ENCODE measurements at places on chromosomes 3 and 15.

DNA sequence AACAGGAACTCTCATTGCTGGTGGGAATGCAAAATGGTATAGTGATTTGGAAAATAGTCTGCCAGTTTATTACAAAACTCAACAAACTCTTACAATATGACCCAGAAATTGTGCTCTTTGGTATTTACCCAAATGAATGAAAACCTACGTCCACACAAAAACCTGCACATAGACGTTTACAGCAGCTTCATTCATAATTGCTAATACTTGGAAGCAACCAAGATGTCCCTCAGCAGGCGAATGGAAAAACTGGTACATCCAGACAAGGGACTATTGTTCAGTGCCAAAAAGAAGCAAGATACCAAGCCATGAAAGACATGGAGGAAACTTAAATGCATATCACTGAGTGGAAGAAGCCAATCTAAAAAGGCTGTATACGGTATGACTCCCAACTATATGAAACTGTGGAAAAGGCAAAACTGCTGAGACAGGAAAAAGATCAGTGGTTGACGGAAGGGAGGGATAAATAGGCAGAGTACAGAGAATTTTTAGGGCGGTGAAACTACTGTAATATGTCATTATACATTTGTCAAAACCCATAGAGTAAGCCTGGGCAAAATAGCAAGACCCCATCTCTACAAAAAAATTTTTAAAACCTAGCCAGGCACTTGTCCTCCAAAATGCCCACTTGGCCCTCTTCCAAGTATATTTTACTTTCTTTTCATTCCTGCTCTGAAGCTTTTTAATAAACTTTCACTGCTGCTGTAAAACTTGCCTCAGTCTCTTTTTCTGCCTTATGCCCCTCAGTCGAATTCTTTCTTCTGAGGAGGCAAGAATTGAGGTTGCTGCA, 4.9 kb upstream of the MKRN2OS start:
- DNase-seq: no peak

GRCh38 chr3:137349557-137350348, 392.0 kb downstream of the IL20RB start:
- DNase-seq: no peak

GRCh38 chr3:127817406-127817841, 4.9 kb downstream of the MGLL start:
- DNase-seq: no peak

- no peak for DNase-seq
Observed at GRCh38 chr3:141050576-141051442, at the start of gene SPSB4. Gene SPSB4, plus strand, starts transcription at chr3:141051347. Its CDS starts 14,758 bp downstream, at chr3:141066105.

DNA sequence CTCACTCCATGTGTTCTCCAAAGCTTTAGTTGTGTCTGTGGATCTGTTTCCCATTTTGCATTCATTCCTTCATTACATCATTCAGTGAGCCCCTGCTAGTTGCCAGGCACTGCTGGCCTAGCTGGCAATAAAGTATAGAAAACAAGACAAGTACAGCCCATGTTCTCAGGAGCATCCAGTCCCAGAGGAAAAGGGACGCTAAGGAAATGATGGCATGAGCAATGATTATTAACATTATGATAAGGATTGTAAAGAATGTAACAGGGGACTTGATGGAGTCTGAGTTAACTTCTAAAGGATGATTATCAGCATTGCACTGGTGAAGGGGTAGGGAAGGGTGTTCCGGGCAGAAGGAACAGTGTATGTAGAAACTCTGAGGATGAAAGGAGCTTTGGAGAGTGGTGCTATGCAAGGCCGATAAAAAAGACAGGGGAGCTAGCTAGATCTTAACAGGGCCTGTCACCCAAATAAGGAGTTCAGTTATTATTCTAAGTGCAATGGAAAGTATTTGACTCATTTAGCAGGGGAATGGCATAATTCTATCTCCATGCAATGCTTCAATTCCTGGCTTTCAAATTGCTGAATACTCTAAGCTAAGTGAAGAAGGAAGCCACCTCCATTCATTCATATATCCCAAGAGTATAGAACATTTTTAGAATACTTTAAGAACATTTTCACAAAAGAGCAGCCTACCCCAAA, 258.2 kb upstream of the STT3B start:
- DNase-seq: no peak

GRCh38 chr15:98438326-98438725, 210.0 kb upstream of the IGF1R start:
- no peak for DNase-seq

GRCh38 chr3:173275740-173276139, 121.8 kb upstream of the NLGN1 start:
- no peak for DNase-seq

GRCh38 chr3:105094588-105094987, 272.1 kb upstream of the ALCAM start:
- no peak for DNase-seq

DNA sequence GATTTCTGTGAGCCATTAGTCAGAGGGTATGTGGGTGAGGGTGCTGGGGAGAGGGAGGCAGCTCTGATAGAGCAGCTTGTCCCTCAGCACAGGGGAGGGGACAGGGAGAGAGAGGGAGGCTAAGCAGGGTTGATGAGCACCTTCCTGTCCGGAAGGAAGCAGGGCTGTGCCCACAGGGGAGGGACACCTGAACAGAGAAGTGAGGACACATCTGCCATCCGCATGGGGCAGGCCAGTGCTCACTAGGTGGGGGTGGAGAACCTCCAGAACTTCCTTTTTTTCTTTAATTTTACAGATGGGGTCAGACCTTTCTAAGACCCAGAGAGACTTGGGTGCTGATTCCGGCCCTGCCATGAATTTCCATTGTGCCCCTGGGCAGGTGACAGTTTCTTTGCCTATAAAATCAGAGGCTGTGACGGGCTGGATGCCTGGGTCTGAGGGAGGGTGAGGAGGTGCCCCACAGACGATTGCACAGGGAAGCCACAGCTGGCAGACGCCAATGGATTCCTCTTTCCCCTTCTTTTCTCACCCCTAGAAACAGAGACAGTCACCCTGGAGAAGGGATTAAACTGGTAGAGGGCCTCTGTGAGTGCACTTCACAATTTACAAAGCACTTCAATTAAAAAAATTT, 4.1 kb upstream of the TGM5 start:
- no peak for DNase-seq

DNA sequence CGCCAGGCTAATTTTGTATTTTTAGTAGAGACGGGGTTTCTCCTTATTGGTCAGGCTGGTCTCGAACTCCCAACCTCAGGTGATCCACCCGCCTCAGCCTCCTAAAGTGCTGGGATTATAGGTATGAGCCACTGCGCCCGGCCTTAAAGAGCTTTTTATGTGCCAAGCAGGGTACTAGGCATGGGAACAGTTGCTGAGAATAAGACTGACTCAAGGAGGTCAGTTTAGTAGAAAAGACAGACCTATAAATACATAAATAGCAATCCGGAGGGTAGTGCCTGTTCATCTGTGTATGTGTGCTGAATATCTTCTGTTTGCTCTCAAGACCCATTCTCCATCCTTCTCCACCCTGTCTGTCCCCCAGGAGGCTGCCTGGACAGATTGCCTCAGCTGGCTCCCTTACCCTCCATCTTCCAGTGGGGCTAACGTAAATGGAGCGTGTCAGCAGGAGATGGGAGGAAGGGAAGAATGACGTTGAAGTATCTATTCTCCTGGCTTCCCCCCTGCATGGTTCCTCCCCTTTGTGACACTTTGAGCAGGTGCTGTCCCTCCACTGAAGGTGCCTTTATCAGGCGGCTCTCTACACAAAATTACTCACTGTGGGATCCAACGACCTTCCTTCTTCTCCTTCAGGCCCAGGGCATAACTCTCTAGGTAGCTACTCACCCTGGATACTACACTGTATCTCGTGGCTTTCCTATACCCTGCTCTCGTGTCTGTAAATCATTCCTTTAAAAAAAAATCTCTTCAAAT, 31.1 kb downstream of the FBXO40 start:
- DNase-seq: no peak

- DNase-seq: no peak
Observed at GRCh38 chr3:194632809-194633348, 340 bp downstream of the TMEM44 start.

- DNase-seq: no peak
Observed at GRCh38 chr3:197376735-197377555, 78.5 kb upstream of the DLG1 start.
